Stimulated activated CD4-positive, alpha-beta T cell treated with anti-CD3 and anti-CD28 coated beads, Interleukin-12 subunit alpha, Interleukin-12 subunit beta, amount 100 ng/mL, for 48 hours (primary cell): ENCODE measurements at places on chromosomes 4 and X.

DNA sequence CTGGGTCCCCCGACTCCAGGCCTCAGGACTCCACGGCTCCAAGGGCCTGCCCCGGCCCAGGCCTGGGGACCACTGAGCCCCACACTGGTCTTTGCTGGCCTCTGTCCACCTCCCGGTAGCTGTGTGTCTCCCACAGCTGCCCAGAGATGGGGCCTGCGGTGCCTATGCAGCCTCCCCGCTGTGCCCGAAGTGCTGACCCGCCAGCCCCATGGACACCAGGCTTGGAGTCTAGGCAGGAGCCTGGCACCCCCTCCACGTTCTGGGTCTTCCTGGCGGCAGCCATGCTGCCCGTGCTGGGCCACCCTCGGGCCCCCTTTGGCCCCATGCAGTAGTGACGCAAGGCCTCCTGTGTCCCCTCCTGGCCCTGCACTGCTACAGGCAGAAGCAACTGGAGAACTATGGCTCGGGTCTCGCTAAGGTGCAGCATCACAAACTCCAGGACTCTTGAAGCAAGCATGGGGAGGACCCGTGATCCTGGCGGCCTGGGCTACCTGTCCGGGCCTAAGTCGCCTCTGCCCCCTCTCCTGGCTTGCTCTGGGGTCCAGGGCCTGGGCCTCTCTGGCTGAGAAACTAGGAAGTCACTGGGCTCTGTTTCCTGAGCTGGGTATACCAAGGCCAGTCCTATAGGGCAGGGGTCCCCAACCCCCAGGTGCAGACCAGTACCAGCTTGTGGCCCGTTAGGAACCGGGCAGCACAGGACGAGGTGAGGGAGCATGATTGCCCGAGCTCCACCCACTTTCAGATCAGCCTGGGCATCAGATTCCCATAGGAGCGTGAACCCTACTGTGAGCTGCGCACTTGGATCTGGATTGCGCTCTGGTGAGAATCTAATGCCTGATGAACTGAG, 917 bp downstream of the MYL5 start:
- no peak for DNase-seq

GRCh38 chr4:11355226-11355625, 73.5 kb downstream of the HS3ST1 start:
- DNase-seq: no peak

- no peak for DNase-seq
Observed at GRCh38 chr4:6126971-6127745, 73.2 kb downstream of the JAKMIP1 start.

DNA sequence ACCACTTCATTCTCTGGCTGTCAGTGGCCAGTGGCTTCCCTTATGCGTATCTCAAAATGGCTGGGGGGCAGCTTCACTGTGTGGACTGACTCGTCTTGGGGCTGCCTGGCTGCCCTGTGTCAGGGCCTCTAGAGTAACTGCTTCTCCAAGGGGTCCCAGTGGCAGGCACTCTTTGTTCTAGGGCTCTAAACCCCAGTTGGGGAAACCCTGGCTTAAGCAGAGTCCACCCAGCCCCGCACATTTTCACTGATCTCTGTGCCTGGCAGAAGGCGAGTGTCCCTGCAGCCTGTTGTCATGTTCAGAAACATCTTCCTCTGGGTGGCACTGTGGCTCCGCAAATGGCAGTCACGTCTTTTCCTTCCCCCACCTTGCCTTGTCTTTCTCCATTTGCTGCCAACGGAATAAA, 59.7 kb downstream of the NBDY start:
- peak; percentile 74 for DNase-seq

DNA sequence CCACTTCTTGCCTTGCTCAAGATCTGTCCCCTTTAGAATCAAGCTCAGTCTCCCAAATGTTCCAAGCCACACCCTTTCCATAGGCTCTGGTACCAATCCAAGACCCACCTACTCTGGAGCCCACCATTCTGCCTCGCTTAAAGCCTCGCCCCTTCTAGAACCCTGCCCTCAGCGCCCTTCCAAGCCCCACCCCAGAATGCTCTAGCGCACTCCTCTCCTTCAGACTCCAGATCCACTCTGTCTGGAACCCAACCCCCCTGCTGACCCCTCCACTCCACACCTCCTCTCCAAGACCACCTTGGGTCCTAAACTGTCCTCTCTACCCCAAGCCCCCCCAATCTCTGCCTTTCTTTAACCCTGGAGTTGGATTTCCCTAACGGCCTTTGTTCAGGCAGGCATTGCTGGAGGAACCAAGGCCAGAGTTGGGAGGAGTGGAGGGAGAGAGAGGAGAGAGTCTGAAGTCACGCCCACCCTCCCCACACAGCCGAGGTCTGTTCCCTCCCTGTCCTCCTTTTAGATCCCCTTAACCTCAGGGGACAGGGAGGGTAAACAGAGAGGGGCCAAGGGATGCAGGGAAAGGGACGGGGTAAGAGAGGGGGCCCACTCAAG, 2.4 kb upstream of the PRICKLE3 start:
- no peak for DNase-seq

- no peak for DNase-seq
Observed at GRCh38 chr4:143241892-143242291, 57.2 kb downstream of the USP38 start.

DNA sequence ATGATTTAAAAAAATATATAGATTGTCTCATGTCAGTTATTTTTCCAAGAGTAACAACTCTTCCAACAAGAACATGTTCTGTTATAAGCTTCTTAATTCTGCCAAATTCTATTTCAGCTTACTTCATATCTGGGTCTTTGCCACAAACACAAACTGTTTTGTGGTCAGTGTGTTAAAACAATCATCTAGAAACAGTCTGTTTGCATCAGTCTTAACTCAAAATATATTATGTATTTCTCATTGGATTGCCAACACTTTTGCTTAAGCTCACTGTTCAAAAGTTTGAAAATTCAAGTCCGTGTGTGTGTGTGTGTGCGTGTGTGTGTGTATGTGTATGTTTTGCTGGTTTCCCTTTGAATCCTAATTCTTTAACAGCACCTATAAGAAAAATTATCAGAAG, 752.3 kb upstream of the NDST4 start:
- DNase-seq: no peak

DNA sequence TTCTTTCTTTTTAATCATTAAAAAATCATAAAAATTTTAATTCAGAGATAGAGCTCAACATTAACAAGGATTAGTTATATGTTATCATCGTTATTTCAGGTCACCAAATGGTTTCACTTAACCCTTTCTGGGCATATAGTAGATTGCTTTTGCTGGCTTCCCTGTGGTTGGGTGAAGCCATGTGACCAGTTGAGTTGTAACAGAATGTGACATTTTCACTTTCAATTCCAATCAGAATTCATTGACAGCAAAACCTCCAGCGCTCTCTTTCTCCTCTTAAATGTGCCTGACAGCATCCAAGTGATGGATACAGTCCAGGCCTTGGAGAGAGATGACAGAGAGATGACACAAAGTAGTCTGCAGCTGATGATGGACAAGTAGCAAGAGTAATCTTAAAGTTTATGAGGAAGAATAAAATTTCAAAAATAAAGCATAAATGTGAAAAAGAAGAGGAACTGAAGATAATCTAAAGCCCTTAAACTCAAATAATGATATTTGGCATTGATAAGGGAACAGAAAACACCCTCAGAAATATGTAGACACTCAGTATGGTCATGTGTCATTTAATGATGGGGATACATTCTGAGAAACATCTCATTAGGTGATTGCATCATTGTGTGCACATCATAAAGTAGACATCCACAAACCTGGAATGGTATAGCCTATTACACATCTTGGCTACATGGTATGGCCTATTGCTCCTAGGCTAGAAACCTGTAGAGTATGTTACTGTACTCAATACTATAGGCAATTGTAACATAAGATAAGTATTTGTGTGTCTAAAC, 92.3 kb upstream of the QRFPR start:
- DNase-seq: no peak

- no peak for DNase-seq
Observed at GRCh38 chr4:10201381-10202223, 85.0 kb upstream of the WDR1 start.

DNA sequence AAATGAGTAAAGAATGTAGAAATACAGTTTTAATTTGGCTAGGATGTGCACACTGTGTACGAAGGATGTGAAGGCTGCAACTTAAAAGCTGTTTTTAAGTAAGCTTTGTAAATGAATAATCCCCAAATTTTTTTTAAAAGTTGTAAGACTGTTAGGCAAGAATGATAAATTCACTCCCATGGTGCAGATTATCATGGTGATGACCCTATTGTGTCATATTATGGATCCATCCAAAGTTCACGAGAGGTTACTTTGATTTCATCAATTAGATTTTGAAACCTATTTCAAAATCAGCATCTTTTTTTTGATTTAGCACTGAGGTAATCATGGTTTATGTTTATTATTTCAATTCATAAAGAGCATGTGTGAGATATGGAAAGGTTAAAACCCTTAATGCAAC, 62.9 kb upstream of the ETNPPL start:
- DNase-seq: no peak

GRCh38 chrX:38149016-38149415, 71.7 kb downstream of the SRPX start:
- no peak for DNase-seq

- no peak for DNase-seq
Observed at GRCh38 chrX:16005917-16006316, 117.4 kb upstream of the GRPR start.

DNA sequence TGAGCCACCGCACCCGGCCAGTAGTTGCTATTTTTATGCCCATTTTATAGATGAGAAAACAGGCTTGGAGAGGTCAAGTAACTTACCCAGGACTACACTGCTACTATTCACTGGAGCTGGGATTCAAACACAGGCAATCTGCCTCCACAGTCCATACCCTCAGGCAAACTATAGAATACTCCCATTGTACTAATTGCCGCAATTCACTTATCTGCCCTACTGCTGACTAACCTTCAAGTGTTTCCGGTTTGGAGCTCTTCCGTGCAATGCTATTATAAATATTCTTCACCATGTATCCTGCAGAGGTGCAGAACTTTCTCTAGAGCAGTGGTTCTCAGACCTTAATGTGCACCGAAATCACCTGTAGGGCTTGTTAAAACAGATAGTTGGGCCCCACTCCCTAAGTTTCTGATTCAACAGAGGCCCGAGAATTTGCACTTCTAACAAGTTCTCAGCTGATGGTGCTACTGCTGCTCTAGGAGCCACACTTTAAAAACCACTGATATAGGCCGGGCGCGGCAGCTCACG, 1.9 kb upstream of the G3BP2 start:
- DNase-seq: no peak

GRCh38 chr4:5757954-5758353, 47.0 kb downstream of the EVC start:
- DNase-seq: no peak

DNA sequence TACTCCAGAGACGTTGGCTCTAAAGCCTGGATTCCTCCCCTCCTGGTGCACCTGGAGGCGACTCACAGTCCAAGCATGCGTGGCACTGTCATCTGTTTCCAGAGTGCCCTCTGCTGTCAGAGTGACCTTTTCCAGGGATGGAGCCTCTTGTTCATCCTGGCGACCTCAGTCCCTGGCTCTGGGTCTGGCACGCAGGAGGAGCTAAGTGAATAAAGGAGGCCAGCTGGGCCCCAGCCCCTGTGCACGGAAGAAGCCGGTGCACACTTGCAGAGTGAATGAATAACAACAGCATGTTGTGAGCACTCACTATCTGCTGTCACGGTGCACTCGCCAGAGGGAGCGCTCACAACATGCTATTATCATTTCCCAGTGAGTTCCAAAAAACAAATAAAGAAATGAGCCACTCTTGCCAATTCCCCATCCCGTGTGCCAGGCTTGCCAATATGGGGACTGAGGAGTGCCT, 27.8 kb upstream of the PSAPL1 start:
- no peak for DNase-seq

DNA sequence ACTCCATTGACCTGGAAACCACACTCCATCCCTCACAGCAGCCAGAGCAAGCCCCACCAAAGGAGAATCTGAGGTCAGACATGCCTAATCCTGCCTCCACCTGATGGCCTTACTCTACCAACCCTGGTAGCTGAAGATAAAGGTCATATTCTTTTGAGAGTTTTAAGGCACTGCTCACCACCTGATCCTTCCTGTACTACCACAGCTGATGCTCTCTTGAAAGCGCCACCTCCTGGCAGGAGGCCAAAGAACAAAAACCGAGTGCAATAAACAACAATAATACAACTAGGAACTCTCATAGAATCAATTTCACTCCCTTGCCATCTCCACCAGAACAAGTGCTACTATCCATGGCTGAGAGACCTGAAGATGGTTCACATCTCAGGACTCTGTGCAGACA, 301.6 kb downstream of the NAF1 start:
- DNase-seq: no peak

GRCh38 chr4:141306331-141306730, 85.6 kb downstream of the ZNF330 start:
- no peak for DNase-seq

- DNase-seq: no peak
Observed at GRCh38 chr4:165464813-165465381, 86.1 kb downstream of the CPE start.

GRCh38 chr4:141078871-141079270, 54.4 kb downstream of the RNF150 start:
- DNase-seq: no peak

GRCh38 chr4:41747230-41748055, 1.1 kb downstream of the PHOX2B start:
- DNase-seq: no peak

DNA sequence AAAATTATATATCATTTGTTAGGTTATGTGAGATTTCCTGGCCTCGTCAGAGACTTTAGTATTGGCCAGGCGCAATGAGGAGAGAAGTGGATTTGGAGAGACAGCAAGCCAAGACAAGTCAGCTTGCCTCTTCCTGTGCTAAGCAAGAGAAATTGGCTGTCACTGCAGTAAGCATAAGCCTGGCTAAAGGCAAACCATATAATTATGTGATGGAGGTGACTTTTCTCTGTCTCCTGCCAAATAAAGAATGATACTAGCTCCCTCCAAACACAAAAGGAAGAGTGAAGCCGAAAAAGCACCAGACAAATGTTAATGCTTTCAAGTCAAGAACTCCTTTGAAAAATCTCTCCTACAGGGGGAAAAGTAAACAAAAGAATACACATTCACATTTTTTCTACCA, 2246.0 kb downstream of the ARAP2 start:
- DNase-seq: no peak

DNA sequence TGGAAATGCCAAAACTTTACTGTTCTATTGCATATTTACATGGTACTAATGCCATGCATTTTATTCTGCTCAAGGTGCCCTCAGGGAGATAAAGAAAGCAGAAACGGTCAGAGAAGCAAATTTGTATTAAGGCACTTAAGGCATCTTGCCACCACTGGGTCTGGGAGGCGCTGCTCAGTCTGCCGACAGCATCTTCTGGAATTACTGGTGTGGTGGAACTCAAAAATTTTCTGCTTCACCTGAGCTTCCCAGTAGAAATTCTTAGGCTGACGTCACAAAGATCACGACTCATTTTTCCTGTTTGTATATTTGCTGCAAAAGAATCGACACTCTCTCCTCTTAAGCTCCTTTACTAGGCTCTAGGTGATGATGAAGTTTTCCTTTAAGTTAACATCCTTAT, 3.0 kb downstream of the RASSF6 start:
- no peak for DNase-seq

DNA sequence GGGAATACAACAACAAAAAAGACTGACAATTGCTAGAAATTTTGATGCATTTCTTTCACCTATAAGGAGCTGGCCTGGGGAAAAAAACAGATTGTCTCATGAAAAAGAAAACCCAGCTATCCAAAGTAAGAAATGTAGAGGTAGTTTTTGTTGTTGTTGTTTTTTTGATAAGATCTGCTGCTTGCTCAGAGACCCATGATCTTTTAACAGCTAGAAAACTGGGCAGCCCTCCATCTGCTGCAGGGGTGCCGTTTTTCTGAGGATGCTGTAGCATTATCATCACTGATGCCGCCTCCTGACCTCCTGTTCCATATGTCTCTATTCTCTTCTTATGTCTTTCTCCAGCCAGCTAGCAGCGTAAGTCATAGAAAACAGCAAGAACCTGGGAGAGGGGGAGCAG, 98.3 kb downstream of the BMPR1B start:
- no peak for DNase-seq
